ENCODE measurements at places on chromosomes 4 and X. TPM values are rescaled to one million over a fixed set of nuclear protein-coding genes. Genes with fewer than 3 reads are reported as not detected.

DNA sequence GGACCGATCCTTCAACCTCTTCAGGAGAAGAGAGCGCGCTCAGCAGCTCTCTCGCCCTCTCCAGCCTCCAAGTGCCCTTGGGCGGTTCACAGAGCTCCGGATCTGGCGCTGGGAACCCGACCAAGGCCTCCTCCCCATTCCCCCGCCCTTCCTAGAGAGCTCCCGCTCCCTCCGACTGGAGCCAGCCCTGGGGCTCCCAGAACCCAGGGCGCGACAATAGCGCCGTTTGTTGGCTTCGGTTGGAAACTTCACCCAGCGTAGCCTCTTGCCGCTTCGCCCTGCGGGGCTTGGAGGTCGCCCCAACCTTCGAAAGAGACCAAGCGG, 3.1 kb upstream of the SOX3 start:
- peak; percentile 59 for DNase-seq

GRCh38 chr4:836003-836511, 10.1 kb upstream of the CPLX1 start:
- DNase-seq, result no peak

- no peak for DNase-seq
Measured at GRCh38 chrX:9533611-9534010, 68.8 kb downstream of the TBL1X start.

DNA sequence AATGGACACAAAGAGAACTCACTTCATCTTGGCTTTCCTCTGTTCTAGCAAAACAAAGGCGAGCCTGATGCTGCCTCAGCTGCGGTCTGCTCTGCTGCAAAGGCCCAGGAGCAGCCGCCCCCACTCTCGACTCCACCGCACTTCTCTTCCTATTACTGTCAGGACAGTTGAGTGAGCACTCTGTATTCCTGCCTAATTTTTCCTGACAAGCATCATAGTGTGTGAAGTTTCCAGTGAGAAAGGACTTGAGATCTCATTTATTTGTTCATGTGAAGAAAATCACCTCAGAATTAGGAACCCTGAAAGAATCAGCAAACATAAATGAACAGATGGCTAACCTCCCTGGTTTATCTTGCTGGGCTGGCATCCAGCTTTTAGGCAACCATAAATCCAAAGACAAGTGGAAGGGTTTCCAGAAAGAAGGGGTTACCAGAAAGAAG, 15.6 kb downstream of the SCARB2 start:
- DNase-seq, result no peak

SLC4A4 gene
- polyA plus RNA-seq, result 47.0 TPM

BANK1 gene
- 2.4 TPM for polyA plus RNA-seq

ANOS1 gene
- polyA plus RNA-seq, result 34.1 TPM

MAGEA2 gene
- not detected for polyA plus RNA-seq

DNA sequence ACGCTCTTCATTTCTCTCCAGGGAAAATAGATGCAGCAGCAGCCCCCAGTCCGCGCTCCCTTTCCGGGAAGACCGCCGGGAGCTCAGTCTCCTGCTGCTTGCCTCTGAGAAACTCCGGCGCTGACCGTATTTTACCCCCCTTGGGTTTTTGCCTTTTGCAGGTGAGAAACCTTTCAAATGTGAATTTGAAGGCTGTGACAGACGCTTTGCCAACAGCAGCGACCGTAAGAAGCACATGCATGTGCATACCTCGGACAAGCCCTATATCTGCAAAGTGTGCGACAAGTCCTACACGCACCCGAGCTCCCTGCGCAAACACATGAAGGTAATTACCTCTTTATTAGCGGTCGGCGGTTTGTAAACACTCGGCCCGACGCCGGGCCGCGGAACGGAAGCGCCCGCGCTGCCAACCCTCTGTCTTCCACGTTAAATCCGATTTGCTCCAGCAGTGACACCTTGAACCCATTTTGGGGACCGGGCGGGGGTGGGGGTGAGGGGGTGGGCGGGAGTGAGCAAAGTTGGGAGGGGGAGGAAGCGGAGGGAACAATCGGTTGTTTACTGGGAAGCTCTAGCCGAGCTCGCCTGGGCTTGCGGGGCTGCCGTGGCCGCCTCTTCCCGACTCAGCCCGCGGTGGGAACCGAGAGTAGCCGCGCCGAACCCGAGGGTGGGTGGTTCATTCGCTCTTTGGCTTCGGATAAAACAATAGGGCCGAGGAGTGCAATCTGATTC, 3.0 kb downstream of the ZIC3 start:
- DNase-seq, result no peak

DNA sequence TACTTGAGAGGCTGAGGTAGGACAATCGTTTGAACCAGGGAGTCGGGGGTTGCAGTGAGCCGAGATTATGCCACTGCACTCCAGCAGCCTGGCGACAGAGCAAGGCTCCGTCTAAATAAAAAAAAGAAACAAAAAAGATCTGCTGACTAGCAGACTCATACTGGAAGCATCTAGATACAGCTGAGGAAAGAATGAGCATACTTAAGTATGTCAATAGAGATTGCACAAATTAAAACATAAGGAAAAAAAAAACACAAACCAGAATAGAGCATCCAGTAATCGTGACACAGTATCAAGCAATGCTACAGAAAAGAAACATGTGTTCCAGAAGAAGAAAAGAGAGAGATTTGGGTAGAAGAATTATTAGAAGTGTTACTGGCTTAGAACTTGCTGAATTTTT, 105.5 kb upstream of the SPOCK3 start:
- DNase-seq, result no peak

GAGE1 gene
- not detected for polyA plus RNA-seq

NUDT10 gene
- polyA plus RNA-seq, result 6.7 TPM

GRCh38 chrX:153953342-153953830, 8.9 kb upstream of the RENBP start:
- peak; percentile 67 for DNase-seq

DNA sequence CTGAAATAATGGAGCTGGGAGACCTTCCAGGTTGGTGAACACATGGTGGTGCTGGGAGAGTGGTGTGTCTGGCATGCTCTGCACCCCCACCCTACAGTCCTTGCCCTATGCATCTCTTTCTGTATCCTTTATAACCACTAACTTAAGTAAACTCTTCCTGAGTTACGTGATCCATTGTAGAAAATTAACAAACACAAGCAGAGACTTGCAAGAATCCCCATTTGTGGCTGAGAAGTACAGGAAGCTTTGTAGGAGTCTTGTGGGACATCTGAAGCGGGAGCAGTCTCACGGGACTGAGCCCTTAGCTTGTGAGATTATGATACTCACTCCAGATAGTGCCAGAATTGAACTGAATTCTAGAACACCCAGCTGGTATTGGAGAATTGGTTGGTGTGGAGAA, 14.3 kb upstream of the FAM13A start:
- DNase-seq, result no peak

FHDC1 gene
- 10.5 TPM for polyA plus RNA-seq

- DNase-seq, result no peak
Measured at GRCh38 chr4:42871671-42872290, 20.7 kb upstream of the GRXCR1 start.

FGF13 gene
- 7.0 TPM for polyA plus RNA-seq

- DNase-seq, result no peak
Measured at GRCh38 chr4:2795893-2796848, 3.3 kb downstream of the SH3BP2 start.

- DNase-seq, result peak; percentile 75
Measured at GRCh38 chrX:138756234-138756633, 44.7 kb upstream of the FGF13 start.

GRCh38 chrX:26788402-26788998, 572.5 kb downstream of the MAGEB5 start:
- DNase-seq, result no peak

GRCh38 chr4:48722509-48723446, 57.3 kb downstream of the FRYL start:
- no peak for DNase-seq

DNA sequence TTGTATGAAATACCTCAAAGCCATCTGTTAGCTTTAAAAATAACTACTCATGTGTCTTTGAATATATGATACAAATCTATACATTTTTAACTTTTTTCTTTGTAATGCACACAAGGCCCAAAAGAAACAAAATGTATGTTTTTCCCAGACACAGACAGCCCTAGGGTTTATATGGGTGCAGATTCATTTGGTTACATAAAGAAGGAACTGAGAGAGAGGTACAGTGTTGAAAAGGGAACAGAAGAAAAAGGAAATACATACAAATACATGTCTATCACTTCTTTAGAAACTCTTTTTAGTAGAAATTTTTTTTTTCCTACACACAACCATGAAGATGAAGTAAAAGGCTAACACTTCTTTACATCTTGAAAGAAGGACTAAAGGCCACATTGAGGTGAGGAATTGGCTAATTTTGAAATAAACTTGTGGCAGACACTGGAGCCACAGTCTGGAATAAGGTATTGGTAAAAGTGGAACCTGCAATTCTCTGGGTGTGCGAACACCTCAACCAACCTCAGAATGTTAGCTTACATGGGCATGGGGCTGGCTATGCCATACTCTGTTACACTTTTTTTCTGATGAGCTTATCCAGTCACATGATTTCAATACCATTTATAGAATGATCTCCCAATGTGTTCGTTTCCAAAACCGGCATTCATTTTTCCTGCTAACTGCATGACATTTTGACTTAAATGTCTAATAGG, 67.9 kb downstream of the FAM47C start:
- no peak for DNase-seq

DNA sequence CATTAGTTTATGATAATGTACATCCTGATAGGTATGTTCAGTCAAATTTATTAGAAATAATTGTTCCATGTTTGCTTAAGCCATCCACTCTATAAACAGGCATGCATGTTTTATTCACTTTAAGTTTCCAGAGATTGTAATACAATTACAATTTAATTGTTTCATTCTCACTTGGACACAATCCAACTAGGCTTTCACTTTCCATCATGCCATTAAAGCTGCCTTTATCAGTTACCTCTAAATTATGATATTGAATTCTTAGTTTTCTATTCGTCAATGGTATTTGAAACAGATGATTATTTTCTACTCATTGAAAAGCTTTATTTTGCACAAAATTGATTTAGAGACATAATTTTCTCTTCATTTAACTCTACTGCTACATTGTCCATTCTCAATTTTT, 1196.3 kb downstream of the RAPGEF2 start:
- DNase-seq, result no peak

DNA sequence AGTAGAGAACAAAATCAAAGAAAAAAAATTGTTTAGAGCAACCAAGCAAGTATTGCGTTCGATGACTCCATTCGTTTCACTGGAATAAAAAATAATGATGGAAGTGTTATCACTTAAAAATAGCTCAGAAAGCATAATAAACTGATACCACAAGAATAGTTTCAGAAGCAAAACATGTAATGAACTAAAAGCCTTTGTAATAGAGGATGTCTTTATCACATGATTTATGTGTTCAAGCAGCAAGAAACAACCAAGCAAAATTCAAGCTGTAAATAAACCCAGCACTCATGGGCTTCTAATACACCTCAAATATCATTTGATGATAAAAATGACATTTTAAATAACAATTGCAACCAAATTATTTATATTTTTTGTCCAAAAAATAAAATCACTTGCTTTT, 192.2 kb downstream of the NDST4 start:
- no peak for DNase-seq

DNA sequence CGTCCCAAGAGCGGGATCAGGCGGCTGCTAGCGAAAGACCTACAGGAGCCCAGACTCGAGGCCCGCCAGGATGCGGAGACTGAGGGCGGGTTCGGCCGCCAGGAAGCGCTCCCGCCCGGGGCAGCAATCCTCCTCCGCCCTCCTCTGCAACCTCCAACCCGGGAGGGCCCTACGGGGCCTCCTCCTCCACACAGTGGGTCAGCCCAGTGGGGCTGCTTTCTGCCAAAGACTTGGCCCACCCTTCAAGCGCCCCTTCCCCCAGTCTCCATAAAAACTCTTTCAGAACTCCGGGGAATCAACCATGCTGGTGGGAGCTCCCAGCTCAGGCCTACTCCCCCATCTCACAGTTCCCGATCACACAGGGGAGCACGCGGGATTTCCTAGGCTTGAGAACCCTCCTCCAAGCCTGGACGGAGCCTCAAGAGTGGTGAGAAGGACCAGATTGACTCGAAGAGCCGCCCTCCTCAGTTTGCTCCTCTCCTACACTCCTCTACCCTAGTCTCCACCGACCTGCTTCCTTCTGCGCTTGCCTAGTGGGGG, 77.5 kb downstream of the RLIM start:
- DNase-seq, result no peak

GYPE gene
- polyA plus RNA-seq, result 15.7 TPM

SPANXA2 gene
- polyA plus RNA-seq, result not detected

DNA sequence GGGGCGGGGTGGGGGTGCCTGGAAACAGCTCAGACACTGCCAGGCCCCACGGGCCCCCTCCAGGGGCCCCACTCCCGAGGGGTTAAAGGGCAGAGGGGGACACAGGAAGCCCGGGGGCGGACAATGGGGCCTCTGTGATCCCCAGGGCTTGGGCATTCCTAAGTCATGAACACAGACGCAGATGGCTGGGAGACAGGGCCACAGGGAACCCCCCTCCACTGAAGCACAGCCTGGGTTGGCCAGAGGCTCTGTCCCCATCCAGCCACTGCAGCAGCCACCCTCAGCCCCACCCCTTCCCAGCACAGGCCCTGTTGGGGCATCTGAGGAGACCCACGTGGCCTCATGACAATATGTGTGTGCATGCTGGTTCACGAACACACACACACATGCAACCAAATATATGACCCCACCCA, 3.9 kb downstream of the L1CAM start:
- no peak for DNase-seq

PPM1K gene
- polyA plus RNA-seq, result 18.4 TPM

DNA sequence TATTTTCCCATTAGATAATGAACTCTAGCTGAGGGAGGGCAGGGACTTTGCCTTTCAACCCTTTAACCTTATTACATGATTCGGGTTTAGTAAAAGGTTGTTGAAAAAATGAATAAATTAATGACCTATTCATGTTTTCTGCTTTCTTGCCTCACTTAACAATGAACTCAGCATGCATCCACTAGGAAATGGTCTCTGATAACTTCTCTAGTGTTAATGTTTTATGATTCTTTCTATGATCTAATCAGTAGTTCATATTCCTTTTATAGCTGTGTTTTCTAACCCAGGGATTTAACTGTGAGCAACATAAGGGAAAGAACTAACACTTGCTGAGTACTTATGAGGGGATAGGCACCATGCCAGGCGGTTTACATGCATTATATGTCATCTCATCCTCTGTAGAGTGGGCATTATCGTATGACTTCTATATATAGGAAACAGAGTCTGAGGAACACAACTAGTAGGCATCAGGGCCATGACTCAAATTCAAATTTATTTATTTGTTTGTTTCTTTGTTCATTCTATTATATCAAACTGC, 236.7 kb upstream of the MAB21L2 start:
- no peak for DNase-seq

- DNase-seq, result no peak
Measured at GRCh38 chrX:17471861-17472260, 96.9 kb downstream of the NHS start.

RNF150 gene
- polyA plus RNA-seq, result 12.2 TPM
